ENCODE measurements at places on chromosomes 12 and 14.

GRCh38 chr14:28946267-28946666 lies 179.7 kb downstream of the FOXG1 start:
- DNase-seq = no peak

DNA sequence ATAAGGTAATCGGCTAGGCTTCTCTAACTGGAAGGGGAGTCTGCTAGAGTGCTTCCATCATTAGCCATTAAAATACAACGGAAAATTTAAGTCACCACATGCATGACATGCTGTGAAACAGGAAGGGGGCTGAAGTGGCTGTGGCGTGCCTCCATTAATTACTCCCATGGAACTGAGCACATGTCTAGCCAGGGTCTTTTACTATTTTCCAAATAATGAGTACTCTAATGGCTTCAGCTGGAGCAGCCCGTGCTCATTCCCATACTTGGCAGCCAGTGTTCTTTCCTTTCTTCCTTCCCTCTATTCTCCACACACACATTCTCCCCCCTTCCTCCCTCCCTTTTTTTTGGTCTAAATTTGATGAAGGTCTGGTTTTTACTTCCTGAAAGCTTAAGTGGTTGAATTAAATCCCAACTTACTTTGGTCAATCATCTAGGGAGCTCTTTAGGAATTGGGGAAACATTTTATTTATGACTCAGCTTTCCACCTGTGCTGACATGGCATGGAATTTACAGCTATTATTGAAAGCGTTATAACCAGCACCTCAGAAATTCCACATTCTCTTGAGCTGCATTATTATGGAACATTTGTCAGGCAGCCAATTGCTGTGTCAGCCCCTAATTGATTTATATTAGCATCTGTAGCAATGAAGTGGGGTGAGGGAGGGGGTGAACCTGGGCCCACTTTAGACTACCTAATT lies 72.3 kb downstream of the LRIG3 start:
- DNase-seq = no peak

- no peak for DNase-seq
Measured at GRCh38 chr12:95574799-95575452, 23.6 kb upstream of the USP44 start.

DNA sequence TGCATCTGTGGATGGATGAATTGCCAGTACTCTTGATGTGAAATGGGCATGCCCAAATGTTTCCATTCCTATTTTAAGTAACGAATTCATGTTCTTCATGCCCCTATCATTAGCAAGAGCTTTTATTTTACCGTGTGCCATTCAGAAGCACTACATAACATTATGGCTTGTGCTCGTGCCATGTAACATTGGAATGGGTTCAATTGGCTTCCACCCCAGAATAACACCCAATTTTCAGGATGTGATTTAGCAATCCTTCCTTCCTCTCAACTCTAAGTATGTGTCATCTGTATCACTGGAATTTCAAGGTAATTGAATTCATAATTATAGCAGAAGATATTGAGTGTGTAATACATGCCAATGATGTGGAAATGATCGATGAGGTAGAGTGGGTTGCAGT lies 145.8 kb upstream of the TMPO start:
- no peak for DNase-seq

GRCh38 chr14:77004711-77005460 lies 23.6 kb downstream of the IRF2BPL start:
- no peak for DNase-seq

- DNase-seq = no peak
Measured at GRCh38 chr12:24760162-24760561, 188.7 kb downstream of the BCAT1 start.

DNA sequence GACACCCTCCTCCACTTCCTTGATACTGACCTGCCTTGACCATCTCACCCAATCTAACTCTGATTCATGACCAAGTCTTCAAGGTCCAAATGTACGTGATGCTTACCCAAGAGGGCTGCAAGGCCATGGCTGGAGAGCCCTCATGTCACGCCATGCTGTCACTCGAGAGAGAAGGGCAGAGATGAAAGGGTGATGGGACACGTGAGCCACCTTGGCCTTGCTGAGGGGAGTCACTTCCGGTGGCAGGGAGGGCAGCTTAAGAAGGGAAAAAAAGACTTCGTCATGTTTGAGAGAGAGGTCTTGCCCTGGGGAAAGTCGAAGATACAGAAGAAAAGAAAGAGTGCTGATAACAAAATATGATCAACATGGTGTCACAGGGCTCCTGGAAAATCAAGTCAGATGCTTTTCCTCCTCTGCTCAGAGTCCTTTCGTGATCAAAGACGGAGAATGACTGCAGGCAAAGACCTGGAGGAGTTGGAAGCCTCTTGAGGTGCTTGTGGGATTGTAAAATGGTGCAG lies 3.3 kb upstream of the SCARB1 start:
- no peak for DNase-seq

DNA sequence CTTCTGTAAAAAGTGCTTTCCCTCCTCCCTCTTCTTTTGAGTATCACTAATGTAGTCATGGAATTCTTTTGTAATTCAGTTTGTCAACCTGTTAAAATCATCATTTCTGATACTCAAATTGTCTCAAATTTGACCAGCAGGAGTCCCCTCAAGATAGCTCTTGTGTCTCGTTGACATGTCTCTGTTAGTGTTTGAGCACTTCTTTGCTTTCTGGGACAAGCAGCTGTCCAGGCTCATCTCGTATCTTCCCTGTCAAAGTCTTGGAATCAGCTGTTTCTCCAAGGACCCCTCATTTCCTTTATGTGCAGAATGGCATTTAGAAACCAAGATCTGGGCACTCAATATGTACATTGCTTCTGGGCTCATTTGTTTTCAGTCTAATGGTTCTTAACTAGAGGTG lies 10.7 kb downstream of the CIPC start:
- no peak for DNase-seq

DNA sequence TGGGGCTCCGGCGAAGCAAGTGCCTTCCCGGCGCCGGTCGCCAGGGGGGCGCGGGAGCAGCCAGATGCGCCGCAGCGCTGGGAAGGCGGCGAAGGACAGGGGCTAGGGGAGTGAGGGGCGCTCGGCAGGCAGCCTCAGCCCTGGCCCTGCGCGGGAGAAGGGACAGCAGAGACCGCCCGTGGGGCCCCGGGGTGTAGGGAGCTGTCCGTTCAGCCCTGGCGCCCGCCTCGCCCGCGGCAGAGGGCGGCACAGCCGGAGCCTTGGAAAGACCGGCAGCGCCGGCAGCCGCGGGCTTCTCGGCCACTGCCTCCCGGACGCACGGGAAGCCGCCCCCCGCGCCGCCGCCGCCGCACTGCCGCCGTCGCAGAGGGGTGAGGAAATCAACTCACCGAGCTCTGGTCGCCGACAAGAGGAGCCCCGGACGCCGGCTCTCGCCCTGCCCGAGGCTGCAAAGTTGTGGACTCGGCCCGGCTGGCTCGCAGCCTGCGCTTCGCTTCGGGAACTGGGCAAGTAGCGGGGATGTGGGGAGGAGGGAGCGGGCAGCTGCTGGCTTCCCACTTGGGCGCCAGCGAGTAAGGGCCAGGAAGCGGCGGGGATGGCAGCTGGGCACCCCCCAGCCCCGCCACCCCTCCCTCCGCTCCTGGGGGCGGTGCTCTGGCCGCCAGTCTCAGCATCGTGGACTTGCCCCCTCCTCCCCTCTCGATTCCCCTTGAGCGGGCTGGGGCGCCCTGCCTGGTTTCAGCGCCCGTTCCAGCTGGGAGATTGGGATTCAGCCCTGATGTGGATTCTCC lies at the start of gene ZDHHC22:
TSS of gene ZDHHC22 (minus strand) at position 578 of the 791 bp plus-strand sequence. CDS start 2,053 bp downstream, outside the sequence.
- no peak for DNase-seq

- DNase-seq = no peak
Measured at GRCh38 chr12:47892819-47893218, 12.0 kb downstream of the VDR start.

DNA sequence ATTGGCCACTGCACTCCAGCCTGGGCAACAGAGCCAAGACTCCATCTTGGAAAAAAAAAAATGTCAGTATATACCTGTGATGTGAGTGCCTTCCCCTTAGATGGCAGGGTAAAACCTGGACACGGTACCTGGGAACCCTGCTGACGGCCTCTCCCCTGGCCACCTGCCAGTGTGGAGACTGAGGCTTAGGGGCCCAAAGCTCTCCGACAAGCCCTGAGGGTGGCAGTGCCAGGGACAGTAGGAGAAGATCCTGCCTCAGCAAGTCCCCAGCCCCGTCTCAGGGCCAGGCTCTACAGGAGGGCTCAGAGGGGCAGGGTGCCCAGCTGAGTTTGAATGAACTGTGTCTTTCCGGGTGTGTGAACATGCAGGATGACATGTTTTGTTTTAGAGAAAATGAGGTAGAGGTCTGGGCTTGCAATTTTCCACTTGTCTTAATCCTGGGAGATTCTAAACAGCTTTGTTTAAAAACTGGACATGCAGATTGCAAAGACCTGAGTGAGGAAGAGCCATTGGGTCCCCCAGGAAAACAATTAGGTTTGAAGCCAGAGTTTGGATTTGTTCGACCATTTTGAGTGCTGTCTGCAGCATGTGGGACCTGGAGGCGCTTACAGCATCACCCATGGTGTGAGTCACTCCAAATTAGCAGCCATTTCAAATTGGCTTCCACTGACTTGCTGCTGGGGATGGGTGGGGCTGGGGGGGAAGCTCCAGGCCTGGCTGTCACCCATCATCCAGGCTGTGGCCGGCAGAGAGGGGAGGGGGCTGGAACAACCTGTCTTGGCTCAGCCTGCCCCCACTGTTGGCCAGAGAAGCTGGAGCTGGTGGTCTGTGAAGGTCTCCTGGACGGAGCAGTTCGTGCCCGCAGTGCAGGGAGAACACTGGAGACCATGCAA lies 10.8 kb downstream of the TSPAN9 start:
- DNase-seq = no peak

- DNase-seq = no peak
Measured at GRCh38 chr12:65125975-65126374, 4.9 kb upstream of the WIF1 start.

DNA sequence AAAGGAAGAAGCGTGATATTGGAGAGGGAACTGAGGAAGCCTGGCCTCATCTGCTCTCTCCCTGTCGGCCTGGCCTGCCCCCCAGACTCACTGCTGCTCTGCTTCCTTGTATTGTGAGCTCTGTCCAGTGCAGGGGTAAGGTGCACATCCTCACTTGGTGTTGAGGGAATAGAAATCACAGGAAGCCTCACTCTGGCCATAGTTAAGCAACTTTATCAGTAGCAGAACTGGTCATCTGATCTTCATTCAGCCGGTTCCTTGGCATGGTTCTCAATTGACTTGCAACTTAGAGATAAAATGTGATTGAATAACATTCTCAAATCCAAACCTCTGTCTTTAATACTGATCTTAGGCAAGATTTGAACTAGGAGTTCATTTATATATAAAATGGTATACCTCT lies 11.5 kb upstream of the CCDC175 start:
- DNase-seq = no peak

DNA sequence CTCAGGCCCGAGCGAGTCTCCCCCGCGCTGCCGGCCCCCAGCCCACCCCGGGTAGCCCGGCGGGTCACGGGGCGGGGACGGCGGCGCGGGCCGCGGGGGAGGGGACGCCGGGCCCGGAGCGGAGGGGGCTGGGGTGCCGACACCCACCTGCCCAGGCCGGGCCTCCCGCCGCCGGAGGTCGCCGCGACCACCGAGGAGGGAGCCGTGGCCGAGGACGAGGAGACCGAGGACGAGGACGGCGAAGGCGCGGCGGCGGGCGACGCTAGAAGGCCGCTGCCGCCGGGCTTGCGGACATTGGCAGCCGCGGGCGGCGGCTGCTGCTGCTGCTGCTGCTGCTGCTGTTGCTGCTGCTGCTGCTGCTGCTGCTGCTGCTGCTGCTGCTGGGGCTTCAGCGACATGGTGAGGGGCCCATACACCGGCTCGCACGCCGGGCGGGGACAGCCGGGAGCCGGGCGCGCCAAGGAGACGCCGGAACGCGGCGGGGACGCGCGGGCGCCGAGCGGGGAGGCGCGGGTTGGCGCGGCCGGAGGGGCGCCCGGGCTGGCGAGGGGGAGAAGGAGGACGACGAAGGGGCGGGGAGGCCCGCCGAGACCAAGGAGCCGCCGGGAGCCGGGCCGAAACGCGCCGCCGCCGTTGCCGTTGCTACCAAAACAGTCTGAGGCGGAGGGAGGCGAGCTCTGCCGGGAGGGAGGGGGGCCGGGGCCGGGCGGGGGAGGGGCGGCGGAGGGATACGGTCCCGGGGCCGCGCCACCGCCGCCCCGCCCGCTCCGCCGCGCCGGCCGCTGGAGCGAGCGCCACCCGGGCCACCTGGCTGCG lies at the start of gene ATXN2:
TSS of gene ATXN2 (minus strand) at position 679 of the 816 bp plus-strand sequence. CDS start at position 398, 281 bp downstream.
- DNase-seq = peak; percentile 68

GRCh38 chr14:60101786-60102185 lies 10.1 kb downstream of the PCNX4 start:
- no peak for DNase-seq

GRCh38 chr12:50415899-50416479 lies 15.3 kb downstream of the LARP4 start:
- DNase-seq = no peak

- DNase-seq = no peak
Measured at GRCh38 chr14:22929961-22930364, 787 bp upstream of the PRMT5 start.

DNA sequence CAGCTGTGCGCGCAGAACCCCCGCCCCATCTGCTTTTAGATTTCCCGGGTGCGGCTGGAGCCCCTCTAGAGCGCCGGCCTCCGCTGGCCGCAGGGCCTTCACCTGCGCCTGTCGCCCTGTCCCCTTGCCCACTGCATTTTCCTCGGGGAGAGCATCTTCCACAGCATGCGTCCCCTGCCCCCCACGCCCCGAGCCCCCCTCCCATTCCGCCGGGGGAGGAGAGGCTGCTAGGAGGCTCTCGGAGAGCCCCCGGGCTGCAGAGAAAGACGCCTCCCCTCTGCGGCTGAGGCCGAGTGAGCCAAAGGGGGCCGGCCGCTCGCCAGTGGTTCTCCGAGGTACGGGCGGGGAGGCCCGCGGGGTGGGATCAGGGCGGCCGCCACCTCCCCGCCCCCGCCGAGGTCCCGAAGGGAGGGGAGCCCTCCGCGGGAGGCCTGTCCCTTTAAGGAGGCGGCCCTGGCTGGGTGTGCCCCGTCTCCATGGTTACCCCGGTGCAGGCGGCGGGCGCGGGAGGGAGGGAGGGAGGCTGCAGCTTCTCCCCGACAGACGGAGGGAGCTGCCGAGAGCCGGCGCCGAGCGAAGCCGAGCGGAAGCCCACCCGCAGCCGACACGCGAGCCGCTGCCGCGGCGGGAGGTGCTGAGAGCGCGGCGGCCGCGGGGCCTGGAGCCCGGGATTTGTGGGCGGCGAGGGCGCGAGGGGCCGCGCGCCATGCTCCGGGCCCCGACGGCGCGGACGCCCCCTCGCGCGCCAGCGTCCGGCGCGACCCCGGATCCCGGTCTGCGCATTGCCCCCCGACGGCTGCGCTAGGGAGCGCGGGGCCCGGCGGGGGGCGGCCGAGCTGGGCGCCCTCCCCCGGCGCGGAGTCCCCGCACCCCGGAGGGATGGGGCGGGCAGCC lies at the start of gene KCNH3:
TSS of gene KCNH3 (plus strand) at position 521 of the 894 bp plus-strand sequence. CDS start 387 bp downstream, outside the sequence.
- peak; percentile 78 for DNase-seq

DNA sequence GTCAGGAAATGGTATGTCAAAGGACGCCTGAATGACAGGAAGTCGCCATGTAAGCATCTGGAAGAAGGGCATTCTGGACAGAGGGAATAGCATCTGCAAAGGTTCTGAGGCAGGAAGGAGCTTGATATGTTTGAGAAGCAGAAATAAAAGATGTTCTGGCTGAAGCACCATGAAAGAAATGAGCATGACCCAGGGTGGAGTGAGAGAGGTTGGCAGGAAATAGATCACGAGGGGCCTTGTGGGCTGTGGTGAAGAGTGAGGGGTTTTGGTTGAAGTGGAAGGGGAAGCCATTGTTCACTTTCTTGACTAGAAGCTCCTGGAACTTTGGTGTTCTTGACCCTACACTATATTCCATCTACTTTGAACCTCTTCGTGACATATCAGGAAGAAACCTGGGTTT lies 99.4 kb upstream of the PARP11 start:
- no peak for DNase-seq

- no peak for DNase-seq
Measured at GRCh38 chr14:33564774-33565630, 385.9 kb downstream of the EGLN3 start.

GRCh38 chr14:103828315-103828967 lies 18.9 kb downstream of the PPP1R13B start:
- DNase-seq = peak; percentile 10

All from stimulated activated CD4-positive, alpha-beta T cell treated with anti-CD3 and anti-CD28 coated beads, Interleukin-1b, Interleukin-23, amount 100 ng/mL, for 4 hours (primary cell).